Ascending aorta (tissue), 2 donors: ENCODE measurements at places on chromosomes 13 and 19.

GRCh38 chr13:52319876-52320275, 86.1 kb downstream of the THSD1 start:
- no peaks in the 10 kb centered on the region for H3K36me3 ChIP-seq
- no peak overlapping the region for H3K27ac ChIP-seq
- H3K4me3 ChIP-seq = no peak overlapping the region
- H3K4me1 ChIP-seq = no peaks in the 10 kb centered on the region
- DNase-seq = no peak
- no peaks in the 10 kb centered on the region for H3K27me3 ChIP-seq

DNA sequence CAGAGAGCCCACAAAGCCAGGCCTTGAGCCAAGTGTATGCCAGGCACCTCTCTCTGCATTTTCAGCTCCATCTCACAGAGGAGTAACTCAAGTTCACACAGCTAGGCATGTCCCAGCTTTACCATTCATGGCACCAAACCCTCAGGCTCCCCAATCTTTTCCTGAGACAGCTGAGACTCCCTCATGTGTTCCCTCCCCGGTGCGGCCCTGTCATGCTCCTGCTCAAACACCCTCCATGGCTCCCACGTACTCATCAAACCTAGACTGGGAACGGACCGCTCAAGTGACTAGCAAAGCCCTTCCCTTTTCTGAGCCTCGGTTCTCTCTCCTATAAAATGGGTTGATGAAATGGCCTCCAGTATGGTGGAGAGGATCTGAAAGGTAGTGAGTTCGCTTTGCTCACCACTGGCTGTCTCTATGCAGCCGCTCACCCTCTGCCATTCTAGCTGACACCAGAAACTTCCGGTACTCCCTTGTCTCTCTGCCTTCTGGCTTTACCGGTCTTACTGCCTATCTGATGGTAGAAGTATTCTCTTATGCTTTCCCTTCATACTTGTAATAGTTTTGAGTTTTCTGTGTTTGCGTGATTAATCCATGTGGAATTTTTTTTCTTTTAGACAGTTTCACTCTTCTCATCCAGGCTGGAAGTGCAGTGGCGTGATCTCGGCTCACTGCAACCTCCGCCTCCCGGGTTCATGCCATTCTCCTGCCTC, 7.8 kb upstream of the SLC44A2 start:
- H3K4me1 ChIP-seq = peaks cover 5% of the 10 kb centered on the region
- no peak for DNase-seq
- H3K4me3 ChIP-seq = no peak overlapping the region
- H3K27ac ChIP-seq = peak overlapping the region; percentile 62
- no peaks in the 10 kb centered on the region for H3K27me3 ChIP-seq
- H3K36me3 ChIP-seq = peaks cover 4% of the 10 kb centered on the region

DNA sequence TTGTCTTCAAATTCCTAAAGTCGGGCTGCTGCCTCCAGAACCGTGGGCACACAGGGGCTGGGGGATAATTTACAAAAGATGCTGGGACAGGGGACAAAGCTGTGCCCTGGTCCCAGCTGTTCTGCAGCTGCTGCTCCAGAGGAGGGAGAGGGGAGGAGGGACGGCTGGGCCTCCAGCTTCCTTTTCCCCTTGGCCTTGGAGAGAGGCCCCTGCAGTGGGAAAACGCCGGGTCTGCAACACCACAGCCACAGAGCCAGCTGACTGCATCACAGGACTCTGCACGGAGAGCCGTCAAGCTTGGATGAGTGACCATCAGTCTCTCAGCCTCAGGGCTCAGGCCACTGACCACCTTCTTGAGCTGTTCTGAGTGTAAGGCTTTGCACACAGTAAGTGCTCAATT, 6.1 kb downstream of the DOCK6 start:
- no peaks in the 10 kb centered on the region for H3K27me3 ChIP-seq
- peaks cover 18% of the 10 kb centered on the region for H3K36me3 ChIP-seq
- no peak for DNase-seq
- no peak overlapping the region for H3K27ac ChIP-seq
- no peak overlapping the region for H3K4me3 ChIP-seq
- no peaks in the 10 kb centered on the region for H3K4me1 ChIP-seq

GRCh38 chr13:41917641-41918040, 43.3 kb downstream of the VWA8 start:
- H3K36me3 ChIP-seq = no peaks in the 10 kb centered on the region
- peaks cover 28% of the 10 kb centered on the region for H3K4me1 ChIP-seq
- no peak overlapping the region for H3K4me3 ChIP-seq
- DNase-seq = no peak

DNA sequence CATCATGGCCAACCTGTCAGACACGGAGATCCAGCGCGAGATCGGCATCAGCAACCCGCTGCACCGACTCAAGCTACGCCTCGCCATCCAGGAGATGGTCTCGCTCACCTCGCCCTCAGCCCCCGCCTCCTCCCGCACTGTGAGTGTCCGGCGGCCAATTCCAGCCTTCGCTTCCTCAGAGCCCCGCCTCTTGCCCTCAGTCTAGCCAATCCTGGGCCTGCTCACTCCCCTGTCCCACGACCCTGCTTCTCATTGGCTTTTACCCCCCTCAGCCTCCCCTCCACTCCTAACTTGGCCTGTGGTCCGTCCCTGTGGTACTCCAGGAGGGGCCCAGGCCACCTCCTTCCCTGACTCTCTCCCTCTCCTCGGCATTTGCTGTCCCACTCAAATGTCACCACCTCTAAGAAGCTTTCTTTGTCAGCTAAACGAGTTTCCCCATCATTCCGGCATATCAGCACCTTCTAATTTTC, 12.3 kb downstream of the HRC start:
- H3K27me3 ChIP-seq = no peaks in the 10 kb centered on the region
- H3K36me3 ChIP-seq = no peaks in the 10 kb centered on the region
- no peaks in the 10 kb centered on the region for H3K4me1 ChIP-seq

DNA sequence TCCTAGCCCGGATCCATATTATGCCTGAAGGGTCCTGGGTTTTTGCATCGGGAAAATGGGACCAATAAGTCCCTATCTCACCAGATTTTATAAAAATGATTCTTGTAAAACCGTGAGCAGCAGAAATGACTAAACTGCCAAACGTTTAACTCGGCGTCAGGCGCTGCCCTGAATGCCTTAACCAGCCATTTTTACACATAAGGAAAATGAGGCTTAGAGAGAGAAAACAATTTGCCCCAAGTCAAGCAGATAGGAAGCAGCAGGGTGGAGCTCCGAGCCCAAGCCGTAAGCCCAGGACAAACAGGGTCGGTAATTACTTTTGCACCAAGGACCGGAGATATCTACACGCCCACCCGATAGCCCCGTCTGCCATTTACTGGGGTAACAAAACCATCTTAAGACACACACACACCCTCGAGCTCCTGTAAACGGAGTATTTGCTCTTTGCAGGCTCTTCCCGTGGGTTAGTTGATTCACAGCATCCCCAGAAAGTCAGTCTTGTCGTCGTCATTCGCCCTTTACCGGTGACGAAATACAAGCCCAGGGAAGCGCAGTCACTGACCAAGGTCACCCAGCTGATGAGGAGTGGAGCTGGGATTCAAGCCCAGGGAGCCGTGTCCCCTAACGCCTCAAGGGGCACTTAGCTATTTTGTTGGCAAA, 16.0 kb upstream of the MRI1 start:
- H3K4me1 ChIP-seq = peaks cover 11% of the 10 kb centered on the region
- peak overlapping the region; percentile 90 for H3K4me3 ChIP-seq
- peaks cover 21% of the 10 kb centered on the region for H3K36me3 ChIP-seq
- DNase-seq = no peak
- H3K27ac ChIP-seq = peak overlapping the region; percentile 80

DNA sequence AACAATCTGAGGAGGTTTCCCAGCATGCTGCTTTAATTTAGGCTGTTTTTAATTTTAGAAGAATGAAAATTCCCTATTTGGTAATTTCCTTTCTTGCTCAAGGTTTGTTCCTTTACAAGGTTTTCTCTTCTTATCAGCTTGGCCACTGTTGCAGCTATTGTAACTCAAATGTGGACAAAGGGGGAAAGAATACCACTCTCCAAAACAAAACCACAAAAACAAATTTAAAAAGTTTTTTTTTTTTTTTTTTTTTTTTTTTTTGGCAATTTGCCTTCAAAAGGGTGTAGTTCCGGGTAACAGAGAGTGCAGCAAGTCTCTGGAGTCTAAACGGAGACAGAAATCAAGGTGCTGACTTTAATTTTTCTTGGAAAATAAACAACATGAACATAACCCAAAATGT, 306.4 kb upstream of the ARGLU1 start:
- no peak overlapping the region for H3K4me3 ChIP-seq
- DNase-seq = no peak
- no peak overlapping the region for H3K27ac ChIP-seq
- H3K36me3 ChIP-seq = no peaks in the 10 kb centered on the region
- no peaks in the 10 kb centered on the region for H3K27me3 ChIP-seq
- no peaks in the 10 kb centered on the region for H3K4me1 ChIP-seq

DNA sequence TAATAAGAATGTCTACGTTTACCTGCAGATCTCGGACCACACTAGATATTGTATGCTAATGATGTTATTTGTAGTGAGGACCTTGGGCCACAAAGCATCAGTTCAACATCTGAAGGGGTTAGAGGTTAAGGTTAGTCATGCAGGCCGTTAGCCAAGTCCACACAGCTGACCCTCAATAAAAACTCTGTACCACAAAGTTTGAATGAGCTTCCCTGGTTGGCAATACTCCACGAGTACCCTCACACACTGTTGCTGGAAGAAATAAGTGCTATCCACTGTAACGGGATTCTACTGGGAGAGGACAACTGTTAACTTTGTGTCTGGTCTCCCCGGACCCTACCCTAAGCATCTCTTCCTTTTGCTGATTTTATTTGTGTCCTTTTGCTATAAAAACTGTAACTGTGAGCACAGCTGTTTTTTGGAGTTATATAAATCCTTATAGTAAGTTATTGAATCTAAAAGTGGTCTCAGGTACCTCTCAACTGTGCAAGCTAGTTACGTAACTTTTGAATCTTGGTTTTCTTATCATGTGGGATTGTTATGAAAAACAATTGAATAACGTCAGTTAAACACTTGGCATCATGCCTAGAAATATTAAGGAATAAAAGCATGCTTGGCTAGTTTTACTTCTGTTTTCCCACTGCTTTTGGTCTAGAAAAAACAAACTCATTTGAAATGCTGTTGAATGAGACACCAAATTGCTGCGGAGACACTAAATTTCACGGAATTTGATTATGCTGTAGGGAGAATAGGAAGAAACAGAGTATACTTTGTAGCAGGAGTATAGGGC, 181.5 kb downstream of the DNAJC3 start:
- H3K4me3 ChIP-seq = no peak overlapping the region
- H3K36me3 ChIP-seq = peaks cover 17% of the 10 kb centered on the region
- no peak overlapping the region for H3K27ac ChIP-seq
- H3K4me1 ChIP-seq = no peaks in the 10 kb centered on the region
- no peak for DNase-seq
- H3K27me3 ChIP-seq = no peaks in the 10 kb centered on the region

GRCh38 chr13:23443878-23444277, 10.4 kb upstream of the SACS start:
- H3K4me1 ChIP-seq = no peaks in the 10 kb centered on the region
- no peak overlapping the region for H3K4me3 ChIP-seq
- H3K27me3 ChIP-seq = no peaks in the 10 kb centered on the region
- no peak overlapping the region for H3K27ac ChIP-seq

DNA sequence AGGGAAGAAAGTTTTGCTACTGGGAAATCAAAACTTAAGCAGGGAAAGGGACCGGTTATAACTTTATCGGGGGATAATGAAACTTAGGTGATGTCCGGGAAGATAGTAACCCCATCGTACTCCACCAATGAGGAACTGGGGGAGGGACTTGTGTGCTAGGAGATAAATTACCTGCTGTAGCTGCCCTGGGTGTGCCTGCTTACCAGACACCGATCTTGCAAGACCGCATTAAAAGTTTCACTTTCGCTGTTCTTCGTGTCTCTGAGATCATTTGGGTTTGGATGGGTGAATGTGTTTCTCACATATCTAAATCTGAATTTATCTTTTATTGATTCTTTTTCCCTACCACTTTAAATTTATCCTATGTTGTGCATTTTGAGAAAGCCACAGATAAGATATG, 381.4 kb downstream of the SLITRK6 start:
- H3K27ac ChIP-seq = no peak overlapping the region
- H3K4me1 ChIP-seq = no peaks in the 10 kb centered on the region
- H3K4me3 ChIP-seq = no peak overlapping the region
- DNase-seq = no peak
- no peaks in the 10 kb centered on the region for H3K36me3 ChIP-seq

DNA sequence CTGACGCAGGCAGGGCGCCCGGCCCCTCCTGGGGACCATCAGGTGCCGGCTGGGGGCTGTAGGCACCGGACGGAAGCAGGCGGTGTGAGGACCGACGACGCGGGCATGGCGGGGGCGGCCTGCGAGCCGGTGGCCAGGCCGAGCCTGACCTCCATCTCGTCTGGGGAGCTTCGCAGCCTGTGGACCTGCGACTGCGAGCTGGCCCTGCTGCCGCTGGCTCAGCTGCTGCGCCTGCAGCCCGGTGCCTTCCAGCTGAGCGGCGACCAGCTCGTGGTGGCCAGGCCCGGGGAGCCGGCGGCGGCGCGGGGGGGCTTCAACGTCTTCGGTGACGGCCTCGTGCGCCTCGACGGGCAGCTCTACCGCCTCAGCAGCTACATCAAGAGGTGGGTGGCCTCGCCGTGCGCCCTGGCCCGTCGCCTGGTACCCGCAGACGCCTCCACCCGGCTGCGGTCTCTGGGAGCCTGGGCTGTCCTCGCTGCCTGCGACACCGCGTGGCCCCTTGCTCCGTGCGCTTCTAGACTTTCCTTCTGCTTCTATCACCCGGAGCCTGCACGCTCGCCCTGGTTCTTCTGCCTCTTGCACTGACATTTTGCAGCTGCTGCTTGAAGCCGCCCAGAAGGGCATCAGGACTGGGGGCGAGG, 460 bp downstream of the MEDAG start:
- H3K36me3 ChIP-seq = peaks cover 6% of the 10 kb centered on the region
- peaks cover 4% of the 10 kb centered on the region for H3K4me1 ChIP-seq

DNA sequence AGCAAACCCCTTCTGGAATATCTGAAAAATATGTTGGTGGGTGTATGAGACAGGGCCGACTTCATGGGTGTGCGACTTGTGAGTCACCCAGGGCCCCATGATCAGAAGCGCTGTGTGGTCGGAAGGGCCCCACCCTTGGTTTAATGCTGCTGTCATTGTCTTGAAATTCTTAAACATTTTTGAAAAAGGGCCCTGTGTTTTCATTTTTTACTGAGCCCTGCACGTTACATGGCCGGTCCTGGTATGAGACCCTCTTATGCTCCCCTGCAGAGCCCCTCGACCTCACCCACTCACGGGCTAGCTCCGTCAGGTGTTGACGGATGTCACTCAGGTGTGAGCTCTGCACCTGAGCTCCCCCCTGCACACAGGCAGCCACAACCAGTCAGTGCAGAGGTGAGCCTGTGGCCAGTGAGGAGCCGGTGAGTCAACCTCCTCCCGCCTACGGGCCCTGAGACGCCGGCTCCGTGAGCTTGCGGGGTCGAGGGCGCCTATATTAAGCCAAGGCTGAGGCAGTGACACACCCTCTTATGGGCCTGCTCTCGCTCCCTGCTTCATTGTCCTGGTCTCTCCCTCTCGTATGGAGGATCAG, 27.7 kb downstream of the GADD45B start:
- no peaks in the 10 kb centered on the region for H3K27me3 ChIP-seq
- no peak overlapping the region for H3K4me3 ChIP-seq
- no peaks in the 10 kb centered on the region for H3K36me3 ChIP-seq
- DNase-seq = no peak
- no peak overlapping the region for H3K27ac ChIP-seq
